Stimulated activated CD4-positive, alpha-beta T cell treated with anti-CD3 and anti-CD28 coated beads, Interleukin-1b, Interleukin-23, amount 100 ng/mL, for 24 hours (primary cell): ENCODE measurements at places on chromosomes 2 and 18.

GRCh38 chr18:59547581-59548182 lies 149.5 kb downstream of the CCBE1 start:
- DNase-seq: no peak

GRCh38 chr2:233358947-233359346 lies 4.7 kb downstream of the DGKD start:
- no peak for DNase-seq

GRCh38 chr2:189144700-189145211 lies 34.8 kb downstream of the COL5A2 start:
- DNase-seq: no peak

DNA sequence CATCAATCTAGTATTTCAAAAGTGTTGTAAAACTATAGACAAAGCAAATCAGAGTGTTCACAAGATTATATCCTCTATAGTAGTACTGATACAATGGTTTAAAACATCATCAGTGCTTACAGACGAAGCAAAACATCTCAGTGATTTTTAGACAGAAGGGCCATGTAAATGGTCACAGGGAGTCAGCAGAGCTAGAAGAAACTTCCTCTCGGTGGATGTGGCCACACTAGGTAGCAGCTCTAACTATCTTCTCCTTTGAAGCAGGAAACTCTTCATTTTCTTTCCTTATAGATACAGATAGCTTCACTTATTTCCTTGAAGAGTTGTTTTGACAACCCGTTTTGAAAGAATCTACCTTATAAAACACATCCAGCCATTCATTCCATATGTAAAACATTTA lies 80.4 kb upstream of the CD226 start:
- DNase-seq: no peak

DNA sequence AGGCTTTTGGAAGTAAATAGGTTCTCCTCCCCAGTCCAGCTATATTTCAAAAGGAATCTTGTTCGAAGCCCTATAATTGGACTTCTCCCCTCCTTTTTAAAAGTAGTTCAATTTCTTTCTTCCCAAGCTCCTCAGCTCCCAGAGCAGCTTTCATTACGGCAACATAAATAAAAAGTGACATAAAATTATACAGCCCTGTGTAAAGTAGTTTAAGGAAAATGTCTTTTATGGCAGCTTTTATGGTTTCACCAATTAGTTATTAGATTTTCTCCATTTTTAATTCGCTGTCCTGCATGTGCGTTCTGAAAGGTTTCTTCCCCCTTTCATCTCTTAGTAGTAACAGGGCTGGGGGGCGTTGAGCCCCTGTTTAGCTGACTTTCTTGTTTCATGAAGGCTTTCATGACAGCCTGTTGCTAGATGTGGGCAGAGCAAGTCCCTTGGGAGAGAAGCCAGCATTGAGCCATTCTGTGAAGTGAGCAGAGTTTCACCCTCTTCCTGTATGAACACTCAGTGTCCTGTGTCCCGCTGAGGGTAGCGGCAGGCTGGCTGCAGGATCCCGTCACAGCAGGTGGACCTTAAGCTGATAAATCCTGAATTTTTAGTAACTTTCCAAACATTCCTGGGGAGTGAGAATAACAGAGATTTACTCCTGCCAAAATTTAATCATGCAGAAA lies 229.7 kb upstream of the SPRED2 start:
- DNase-seq: no peak

DNA sequence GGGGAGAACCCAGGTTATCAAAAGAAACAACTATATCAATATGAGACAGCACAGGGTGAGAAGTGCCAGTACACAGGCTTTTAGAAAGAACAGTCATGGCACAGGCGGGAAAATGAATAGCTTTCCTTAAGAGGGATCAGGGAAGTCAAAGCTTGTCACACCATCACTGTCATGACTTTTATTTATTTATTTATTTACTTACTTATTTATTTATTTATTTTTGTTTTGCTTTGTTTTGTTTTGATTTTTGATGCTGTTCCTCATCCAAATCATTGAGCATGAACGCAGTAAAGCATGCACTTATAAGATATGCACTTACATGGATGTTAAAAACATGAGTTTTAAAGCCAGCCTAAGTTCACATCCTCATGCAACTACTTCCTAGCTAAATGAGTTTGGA lies 19.3 kb upstream of the CRIM1 start:
- no peak for DNase-seq

DNA sequence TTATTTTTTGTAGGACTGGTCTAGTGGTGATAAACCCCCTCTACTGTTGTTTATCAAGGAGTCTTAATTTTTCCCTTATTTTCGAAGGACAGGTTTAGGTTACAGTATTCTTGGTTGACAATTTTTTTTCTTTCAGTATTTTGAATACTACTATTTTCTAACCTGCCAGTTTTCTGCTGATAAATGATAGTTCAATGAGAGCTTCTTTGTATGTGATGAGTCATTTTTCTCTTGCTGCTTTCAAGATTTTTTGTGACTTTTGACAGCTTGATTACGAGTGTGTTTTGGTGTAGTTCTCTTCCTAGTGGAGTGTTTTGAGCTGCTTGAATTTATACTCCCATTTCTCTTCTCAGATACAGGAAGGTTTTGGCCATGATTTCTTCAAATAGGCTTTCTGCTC lies 77.5 kb downstream of the ACSL3 start:
- DNase-seq: no peak

DNA sequence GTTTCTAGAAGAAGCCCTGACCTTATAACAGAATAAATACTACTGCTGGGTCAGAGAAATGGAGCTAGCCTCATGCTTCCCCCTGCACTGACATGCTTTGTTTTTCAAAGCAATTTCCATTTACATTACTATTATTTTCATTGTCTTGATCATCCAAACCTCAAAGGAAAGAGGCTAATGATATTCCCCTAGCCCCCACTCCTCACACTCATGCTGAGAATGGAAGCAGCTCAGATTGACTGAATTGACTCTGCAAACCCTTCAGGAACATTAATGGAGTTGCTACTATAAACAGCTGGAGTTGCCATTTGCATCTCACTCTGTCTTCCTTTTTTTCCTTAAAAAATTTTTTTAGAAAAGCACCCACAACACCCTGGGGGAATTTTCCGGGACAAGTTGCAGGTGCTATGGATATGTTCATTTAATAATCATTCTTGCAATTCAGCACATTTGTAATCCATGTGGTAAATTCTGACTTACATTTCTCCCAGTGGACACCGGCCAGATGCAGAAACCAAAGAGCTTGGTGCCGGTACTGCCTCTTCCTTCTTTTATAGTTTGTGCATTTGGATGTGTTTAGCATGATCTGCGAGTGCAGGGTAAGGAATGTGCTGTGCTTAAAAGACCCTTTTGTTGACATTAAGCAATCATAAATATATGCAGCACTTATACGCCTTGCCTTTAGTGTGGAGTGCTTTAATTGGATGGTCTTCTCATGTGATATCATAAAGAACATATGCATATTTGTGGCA lies 103.3 kb upstream of the OSR1 start:
- DNase-seq: no peak

DNA sequence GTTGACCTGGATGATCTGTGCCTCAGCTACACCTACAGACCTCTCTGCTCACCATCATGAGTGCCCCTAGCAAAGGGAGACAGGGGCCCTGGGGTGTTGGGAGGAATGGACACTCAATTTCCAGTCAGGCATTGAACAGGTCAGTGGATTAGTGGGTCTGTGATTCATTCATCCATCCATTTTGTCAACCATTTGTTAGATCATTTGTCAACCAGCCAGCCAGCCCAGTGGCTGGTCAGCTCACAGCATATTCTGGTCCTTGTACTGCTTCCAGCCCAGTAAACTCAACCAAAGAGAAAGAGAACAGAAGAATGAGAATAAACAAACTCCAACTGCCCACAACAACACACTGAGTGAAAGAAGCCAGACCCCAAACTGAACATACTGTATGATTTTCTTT lies 4.6 kb upstream of the KLF11 start:
- DNase-seq: no peak

DNA sequence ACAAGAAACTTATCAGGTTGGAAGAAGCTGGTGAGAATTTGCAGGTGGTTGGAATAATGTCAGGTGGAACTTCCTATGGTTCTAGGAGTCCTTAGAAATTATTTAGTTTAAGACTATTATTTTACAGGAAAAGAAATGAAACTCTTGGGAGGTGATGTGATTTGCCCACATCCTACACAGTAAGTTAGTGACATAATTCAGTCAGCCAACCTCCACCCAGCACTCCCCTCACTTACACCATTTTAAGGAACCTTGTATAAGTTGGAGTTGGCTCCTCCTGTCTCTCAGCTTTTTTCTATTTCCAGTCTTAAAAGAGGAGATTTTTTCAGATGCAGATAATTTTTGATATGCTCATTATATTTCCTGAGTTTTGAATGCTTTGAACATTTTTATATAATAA lies 86.4 kb downstream of the SKA1 start:
- DNase-seq: no peak

GRCh38 chr18:24103320-24104021 lies 35.4 kb upstream of the CABYR start:
- DNase-seq: no peak

- DNase-seq: no peak
Observed at GRCh38 chr2:34368304-34368703, 769.2 kb upstream of the FAM98A start.

DNA sequence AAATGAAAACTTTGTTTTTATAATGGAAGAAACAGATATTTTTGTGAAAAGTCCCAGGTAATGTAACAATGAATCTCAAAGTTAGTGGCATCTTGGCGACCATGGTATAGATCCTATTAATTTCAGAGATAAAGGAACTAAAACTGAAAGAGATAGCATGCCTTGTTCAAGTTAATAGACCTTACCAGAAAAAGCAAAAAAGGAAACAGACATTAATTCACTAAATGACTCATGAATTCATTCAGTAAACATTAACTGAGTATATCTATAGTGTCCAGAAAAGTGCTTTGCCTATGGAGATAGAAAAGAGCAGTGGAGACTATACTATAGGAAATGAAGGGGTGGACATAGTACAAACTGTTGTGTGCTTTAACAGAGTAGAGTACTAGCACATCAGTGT lies 763.3 kb downstream of the TRIB2 start:
- no peak for DNase-seq

GRCh38 chr2:118148133-118148532 lies 59.9 kb downstream of the INSIG2 start:
- no peak for DNase-seq

DNA sequence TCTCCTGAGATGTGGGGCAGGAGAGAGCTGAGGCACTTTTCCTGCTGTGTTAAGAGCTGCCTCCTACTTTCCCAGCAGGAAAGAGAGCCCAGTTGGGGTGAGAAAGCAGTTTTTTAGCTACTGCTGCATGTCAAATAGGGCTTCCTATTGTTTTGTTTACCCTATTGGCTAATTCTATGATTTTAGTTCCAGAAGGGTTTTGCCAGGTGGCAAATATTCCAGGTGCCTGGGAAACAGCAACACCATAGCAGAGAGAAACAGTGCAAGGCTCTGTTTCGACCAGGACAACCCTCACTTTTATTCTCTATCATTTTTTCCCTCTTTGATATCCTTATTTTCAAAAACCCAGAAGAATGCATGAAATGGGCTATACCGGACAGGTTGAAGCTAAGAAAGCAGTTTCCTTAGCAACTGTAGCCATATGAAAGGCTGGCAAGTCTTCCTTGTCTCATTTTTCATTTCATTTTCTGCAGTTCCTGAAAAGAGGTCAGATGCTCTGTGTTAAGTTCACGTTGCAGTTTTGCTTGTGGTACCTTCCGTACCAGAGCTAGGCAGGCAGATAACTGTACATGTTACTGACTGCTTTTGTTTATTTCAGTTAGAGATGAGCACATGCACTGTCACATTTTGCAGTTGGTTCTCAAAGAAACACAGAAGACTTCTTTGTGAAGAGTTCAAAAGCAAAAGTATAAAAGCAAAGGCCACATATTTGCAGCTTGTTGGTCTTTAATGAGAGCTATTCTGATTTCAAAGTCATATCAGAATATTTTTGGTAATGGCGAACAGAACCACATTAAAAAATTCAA lies 84.8 kb downstream of the AQP4 start:
- DNase-seq: no peak

GRCh38 chr2:217667035-217667434 lies 335.8 kb downstream of the TNS1 start:
- no peak for DNase-seq

DNA sequence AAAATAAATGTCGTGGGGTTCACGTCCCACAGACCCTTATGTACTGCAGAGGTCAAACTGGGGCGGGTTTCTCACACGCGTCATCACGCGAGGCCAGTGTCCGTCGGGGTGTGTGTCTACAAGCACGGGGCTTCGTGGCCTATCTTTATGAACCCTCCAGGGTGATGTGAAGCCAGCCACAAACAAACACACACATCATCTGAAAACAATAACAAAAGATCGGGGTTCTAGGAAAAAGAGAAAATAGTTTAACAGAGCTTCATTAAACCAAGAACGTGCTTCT lies 23.3 kb downstream of the LDLRAD4 start:
- no peak for DNase-seq

DNA sequence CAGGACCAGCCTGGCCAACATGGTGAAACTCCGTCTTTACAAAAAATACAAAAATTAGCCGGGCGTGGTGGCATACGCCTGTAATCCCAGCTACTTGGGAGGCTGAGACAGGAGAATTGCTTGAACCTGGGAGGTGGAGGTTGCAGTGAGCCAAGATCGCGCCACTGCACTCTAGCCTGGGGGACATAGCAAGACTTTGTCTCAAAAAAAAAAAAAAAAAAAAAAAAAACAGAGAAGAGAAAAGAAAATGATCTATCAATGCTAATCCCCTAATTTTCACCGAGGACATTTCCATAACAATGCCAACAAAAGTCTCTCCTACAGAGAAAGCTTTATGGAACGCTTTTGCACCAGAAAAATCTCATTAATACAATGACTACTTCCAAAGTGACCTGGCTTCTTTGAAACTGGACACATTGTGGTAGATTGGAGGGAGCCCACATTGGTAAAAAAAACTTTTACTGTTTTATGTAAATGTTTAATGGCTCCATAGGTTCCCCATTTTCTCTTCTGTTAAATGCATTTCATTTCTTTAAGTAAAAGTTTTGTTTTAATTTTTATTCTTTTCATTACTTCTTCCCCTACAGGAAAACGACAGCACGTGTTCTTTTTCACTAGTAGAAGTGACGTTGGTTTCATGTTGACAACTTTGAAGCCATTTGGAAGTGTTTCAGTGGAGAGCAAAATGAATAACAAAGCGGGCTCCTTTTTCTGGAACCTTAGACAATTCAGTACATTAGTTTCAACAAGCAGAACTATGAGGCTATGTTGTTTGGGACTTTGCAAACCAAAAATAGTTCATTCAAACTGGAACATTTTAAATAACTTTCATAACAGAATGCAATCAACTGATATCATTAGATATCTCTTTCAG lies 888 bp downstream of the FASTKD2 start:
- no peak for DNase-seq

GRCh38 chr2:168849610-168850009 lies 40.6 kb downstream of the SPC25 start:
- no peak for DNase-seq

- no peak for DNase-seq
Observed at GRCh38 chr2:181648478-181649155, 8.3 kb downstream of the CERKL start.

- no peak for DNase-seq
Observed at GRCh38 chr2:66303471-66303870, 131.5 kb upstream of the MEIS1 start.

DNA sequence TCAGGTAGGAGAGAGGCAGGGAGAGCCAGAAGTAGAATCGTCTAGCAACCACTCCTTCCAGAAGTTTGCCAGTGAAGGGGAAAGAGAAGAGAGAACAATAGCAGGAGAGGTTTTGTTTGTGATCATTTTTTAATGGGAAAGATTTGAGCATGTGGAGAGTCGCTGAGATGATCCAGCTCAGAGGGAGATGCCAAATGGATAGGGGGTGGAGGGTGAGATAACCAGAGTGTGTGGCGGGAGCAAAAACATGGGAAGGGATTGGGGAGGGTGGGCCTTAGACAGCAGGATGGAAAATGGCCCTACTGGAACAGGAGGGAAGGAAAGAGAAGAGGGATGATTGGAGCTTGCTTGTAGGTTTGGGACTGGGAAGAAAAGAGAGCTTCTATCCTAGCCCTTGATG lies 269.8 kb downstream of the GLI2 start:
- no peak for DNase-seq
